ENCODE measurements at places on chromosomes 3 and 15.

DNA sequence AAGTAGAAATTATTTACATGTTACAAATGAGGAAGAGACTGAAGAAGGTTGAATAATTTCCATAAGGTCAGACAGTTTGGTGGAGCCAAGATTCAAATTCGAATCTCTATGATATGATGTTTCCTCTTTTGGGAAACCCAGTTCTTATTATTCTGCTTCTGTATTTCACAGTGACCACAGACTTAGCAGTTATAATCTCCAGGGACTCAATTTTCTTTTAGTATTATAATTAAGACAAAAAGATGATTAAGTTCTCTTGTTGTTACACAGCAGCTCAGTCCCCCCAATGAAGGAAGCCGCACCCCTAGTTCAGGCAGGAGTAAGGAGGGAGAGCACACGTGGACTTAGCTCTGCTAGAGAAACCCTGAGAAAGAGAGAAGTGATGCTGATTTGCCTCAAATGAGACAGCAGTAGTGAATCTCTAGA is 130.6 kb downstream of the CCNL1 start:
- DNase-seq = no peak

DNA sequence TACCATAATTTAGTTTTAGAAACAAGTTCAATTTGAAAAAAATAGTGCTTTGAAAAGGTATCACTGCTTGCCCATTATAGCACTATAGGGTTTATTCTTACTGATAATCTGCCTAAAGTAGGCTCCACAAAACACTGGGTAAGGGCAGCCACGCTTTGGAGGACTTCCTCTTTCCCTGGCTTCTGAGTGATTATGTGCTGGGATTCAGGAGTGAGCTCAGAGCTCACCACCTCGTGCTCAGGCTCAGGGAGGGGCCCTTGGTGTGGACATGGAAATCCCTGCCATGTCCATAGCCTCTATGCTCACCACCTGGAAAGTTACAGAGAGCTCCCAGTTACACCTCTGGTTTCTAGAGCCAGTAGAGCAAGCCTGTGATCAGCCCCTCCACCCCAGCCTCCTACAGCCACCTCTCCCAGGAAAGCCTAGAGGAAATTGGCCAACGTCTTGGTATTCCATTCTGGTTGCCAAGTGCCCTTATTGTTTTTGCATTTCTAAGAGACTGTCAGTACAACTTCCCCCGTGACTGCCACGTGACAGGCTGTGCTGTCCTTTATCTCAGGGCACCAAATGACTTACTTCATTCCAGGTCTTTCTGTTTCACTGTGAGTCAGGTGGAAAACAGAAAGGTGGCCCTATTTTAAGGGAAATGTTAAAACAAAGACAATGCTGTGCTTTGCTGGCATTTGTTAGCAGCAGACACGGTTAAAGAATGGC is 316.0 kb downstream of the RORA start:
- DNase-seq = no peak

DNA sequence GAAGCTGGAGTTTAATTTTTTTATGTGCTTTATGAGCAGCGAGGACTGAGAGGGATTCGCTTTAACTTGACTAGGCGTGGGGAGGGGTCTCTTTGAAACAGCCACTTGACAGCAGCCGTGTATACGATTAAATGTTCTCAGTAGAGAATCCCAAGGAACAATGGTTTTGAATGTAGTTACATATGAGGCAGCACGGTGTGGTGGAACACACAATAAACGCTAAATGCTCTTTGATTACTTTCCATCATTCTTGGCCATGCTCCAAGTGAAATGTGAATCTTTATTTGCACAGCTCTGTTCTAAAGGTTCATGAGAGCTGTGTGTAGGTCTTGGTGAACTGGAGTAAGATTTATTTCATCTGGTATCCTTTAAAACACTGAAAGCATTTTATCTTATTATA is 251.4 kb upstream of the TGFBR2 start:
- no peak for DNase-seq

DNA sequence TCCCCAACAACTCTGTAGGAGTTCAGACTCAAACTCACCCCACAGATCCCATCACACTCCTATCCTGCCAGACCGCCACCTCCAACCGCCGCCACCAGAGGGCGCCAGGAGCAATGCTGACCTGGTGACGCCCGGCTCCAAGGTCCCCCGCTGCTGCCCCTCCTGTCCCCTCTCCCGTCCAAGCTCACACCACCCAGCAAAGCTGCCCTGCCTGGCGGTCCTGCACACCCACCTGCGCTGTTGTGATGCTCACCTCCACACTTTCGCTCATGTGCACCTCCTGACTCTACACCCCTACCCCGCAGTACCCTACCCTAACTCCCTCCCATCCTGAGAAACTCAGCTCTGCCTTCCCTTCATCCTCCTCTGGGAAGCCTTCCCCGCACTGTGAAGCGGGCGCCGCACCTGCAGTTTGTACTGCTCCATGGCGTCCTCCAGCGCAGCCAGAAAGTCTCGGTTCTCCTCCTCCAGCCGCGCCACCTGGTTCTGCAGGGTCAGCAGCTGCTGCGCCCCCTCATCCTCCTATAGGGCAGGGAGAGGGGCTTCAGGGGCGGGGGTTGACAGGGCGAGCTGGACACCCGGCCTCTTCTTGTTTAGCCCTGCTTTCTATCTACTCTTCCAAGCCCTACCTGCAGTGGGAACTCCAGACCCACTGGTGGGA is 7.9 kb downstream of the KIF7 start:
- DNase-seq = peak; percentile 88

GRCh38 chr3:113783980-113784379 is 37.1 kb downstream of the ATP6V1A start:
- DNase-seq = no peak

DNA sequence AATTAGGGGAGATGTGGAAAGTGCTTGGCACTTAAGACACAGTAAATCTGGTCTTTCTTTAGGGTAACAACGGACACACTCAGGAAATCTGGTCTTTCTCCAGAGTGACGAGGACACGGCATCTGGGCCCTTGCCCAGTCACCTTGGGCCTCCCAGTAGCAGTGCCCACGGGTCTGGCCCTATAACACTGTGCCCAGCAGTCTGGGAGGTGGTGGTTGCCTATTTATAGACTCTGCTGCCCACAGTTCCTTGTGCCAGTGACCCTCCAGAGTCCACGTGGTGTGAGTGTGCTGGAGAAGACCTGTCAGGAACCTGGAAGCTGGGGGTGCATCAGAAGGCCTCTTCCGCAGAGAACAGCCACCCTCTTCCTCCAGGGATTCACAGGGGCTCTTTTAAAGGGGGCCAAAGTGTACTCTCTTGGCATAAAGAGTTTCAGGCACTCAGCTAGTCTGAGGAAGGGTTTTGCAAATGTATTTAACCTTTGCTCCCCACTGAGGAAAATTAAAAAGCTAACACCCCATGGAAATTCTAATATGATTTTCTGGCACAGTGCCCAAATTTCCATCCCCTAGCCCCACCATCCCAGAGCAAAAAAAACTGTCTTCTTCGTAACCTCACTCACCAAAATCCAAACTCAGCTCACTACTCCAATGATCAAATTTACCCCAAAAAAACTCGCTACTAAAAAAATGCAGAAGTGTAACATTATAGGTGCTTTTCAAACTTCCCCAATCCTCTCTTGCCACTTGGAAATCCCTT is 15.4 kb downstream of the WNT5A start:
- no peak for DNase-seq

DNA sequence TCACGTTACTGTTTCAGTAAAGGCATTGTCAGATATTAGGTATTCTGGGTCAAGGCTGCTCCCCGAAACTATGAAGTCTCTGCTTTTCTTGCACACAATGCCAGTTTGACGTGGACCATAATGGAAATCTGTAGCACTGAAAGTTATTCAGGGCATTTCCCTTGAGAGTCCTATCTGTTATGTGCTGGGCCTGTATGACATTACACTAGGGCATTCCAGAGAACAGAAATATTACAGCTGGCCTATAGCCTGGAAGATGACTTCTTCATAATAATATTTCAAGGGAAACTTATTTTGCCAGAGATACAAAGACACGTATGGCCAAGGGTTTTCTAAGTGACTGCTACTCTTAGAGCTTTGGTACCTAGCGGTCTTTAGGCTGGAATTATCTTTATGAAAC is 613.6 kb upstream of the CBLB start:
- no peak for DNase-seq

GRCh38 chr15:81752546-81752942 is 293.3 kb downstream of the MEX3B start:
- no peak for DNase-seq

GRCh38 chr3:23209747-23210487 is 6.8 kb downstream of the UBE2E2 start:
- DNase-seq = no peak

DNA sequence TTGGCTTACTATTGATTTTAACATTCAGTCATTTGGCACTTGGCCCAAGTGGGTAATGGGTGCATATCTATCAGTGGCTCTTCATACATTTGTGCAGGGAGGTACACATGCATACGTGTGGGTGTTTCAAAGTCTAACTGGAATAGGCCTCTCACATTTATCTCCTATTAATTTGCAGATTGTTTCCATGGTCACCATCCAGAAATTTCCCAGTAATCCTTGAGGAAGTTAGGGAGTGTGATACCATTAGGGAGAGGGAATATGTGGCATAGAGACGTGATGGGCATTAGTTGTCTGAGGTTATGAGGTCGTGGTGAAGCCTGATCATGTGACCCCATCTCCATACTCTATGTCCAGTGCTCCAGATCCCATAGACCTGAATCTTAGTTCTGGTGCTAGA is 102.8 kb downstream of the LPP start:
- no peak for DNase-seq

DNA sequence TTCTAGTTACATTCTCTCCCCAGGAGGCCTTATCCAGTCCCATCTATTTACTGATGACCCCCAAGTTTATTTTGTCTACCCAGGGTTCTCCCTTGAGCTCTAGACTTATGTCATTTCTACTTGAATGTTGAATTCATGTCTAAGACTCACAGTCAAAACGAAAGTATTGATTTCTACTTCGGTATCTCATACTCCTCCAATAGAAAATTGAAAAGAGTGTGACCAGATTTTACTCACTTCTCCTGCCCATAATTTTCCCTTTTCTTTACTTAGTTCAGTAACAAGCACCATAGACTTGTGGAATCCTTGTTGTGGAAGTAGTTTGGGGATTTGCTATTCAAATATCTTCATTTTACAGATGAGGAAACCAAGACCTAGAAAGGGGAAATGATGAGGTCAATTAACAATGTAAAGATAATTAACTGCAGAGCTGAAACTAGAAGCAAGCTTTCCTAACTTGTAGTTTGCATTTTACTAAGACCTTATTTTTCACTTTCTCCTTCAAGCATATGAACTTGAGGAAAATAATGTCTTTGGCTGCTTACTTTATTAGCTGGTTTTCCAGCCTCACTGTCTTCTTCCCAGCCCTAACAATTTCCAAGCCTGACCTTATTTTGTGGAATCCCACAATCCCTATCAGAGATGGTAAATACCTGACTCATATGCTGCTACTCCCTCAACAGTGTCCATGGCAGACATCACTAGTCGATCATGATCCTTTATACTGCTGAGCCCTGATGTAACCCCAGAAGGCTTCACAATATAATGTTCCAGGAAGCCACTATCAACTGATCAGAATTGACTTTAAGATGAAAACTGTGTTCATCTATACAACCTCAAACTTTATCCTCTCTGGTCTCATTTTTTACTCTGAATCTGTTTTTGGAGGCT is 123.9 kb upstream of the AGBL1 start:
- no peak for DNase-seq

DNA sequence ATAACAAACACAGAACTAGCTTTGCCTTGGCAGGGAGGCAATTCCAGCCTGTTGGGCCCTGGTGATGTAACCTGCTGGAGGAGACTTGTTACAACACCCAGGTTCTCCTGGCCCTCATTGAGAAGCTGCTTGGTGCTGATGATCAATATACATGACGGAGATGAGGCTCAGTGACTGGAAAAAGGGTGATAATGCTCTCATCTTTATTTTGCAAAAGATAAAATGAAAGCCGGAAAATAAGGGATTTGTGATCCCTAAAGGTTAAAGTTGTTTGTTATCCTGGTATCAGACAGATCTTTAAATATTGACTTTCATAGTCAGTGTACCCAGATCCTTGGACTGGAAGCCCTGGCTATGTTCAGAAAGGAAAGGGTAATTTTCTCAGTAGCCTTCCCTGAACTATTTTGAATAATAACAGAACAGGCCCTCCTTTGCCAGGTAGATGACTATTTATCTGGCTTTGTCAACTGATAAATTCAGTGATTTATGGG is 118.9 kb upstream of the MEIS2 start:
- no peak for DNase-seq

DNA sequence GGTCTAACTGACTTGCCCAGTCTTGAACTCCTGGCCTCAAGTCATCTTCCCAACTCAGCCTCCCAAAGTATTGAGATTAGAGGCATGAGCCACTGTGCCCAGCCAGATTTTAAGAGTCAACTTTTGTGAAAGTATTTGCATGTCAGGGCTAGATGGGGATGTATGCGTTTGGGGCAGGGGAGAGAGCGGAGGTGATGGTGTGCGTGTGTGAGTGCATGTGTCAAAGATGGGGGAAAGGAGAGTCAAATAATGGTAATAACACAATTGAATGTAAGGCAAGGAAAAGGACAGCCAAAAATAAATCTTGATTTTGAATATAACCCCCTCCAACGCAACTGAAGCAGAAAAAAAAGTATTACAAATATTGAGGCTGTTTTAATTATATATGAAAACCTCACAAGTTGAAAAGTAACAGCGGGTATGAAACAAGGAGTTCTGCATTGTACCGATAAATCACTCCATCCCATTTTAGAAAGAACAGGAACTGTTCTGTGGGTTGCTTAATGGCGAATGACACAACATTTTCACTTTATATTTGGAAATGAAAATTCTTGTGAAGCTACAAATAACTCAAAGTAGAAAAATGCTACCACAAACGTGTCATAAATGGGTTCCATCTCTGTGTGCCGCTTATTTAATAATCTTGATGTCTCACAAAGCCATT is 29.9 kb upstream of the LDHAL6B start:
- DNase-seq = no peak

DNA sequence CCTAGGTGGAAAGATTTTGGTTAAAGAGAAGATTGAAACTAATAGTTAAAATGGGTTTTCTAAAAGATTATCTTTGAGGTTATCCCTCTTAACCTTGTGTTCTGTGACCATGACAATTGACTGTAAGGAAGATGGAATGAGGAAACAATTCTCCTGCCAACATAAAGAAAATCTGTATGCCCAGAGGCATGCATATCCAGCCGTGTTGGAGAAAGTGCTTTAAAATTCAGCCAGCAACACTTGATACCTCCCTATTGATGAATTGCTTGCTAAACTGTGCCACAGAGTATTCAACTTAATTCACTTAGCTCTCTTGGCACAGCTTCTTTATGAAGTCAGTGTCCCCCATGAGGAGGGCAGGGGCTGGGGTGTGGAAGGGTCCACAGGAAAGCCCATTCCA is 203.5 kb downstream of the UBE2E2 start:
- DNase-seq = no peak

GRCh38 chr3:41882956-41883355 is 78.9 kb downstream of the ULK4 start:
- DNase-seq = no peak

DNA sequence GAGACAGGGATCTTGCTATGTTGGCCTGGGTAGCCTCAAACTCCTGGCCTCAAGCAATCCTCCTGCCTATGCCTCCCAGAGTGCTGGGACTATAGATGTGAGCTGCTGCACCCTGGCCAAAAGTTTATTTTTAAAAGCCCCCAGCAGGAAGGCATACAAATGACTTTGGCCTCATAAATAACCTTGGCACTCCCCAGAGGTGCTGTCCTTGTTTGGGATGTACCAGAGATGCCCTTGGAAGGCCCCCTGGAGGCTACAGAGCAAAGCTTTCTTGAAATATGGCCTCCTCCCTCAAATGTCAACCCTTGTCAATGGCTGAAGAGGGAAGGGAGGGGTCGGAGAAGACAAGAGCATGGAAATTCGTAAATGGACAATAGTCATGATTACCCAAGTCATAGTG is 14.0 kb upstream of the RTP3 start:
- DNase-seq = no peak

GRCh38 chr15:39628144-39628508 is 47.2 kb downstream of the THBS1 start:
- no peak for DNase-seq
